ENCODE measurements at places on chromosomes 12 and 14. TPM values are rescaled to one million over a fixed set of nuclear protein-coding genes. Genes with fewer than 3 reads are reported as not detected.

The LRTM2 gene
- total RNA-seq = not detected

The SPRYD3 gene
- 40.6 TPM for total RNA-seq

The KRT73 gene
- total RNA-seq = not detected

The BCL2L2 gene
- total RNA-seq = 25.6 TPM

Measured in hair follicular keratinocyte (primary cell).